Retina (tissue), 1 donor: ENCODE measurements at places on chromosomes 16 and 17.

DNA sequence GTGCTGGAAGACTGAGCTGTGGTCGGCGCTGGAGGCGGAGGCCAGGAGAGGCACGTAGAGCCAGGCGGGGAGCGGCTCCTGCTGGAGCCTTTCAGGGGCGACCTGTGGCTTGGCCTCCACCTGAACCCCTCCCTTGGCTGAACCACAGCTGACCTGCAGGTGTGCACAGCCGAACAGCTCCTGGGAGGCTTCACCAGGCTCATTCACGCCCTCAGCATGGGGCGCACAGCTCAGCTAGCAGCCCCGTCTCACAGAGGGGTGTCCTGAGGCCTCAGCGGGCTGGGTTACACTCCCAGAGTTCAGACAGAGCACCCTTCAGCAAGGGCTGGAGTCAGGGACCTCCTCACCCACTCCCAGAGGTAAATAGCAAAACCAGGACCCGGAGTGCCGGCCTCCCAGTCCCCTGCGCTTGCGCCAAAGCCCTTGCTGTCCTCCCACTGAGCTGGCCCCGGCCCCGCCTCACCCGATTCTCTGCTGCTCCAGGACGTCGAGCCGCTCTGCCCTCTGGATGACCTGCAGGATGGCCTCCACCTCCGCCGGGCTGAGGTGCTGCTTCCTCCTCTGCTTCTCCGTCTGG, 31.7 kb downstream of the RPH3AL start:
- peak; percentile 75 for DNase-seq

GRCh38 chr16:31507929-31508705, at the start of gene RUSF1:
TSS of gene RUSF1 (minus strand) at chr16:31508391. CDS start at chr16:31508373, 18 bp downstream.
- peak; percentile 94 for DNase-seq

- DNase-seq: no peak
Measured at GRCh38 chr16:80283466-80284392, 257.1 kb upstream of the DYNLRB2 start.

GRCh38 chr16:73692861-73693260, 603.8 kb upstream of the PSMD7 start:
- no peak for DNase-seq

GRCh38 chr17:35892091-35893035, 12.2 kb upstream of the CCL5 start:
- no peak for DNase-seq

GRCh38 chr16:87369796-87370719, 13.5 kb downstream of the FBXO31 start:
- DNase-seq: no peak

DNA sequence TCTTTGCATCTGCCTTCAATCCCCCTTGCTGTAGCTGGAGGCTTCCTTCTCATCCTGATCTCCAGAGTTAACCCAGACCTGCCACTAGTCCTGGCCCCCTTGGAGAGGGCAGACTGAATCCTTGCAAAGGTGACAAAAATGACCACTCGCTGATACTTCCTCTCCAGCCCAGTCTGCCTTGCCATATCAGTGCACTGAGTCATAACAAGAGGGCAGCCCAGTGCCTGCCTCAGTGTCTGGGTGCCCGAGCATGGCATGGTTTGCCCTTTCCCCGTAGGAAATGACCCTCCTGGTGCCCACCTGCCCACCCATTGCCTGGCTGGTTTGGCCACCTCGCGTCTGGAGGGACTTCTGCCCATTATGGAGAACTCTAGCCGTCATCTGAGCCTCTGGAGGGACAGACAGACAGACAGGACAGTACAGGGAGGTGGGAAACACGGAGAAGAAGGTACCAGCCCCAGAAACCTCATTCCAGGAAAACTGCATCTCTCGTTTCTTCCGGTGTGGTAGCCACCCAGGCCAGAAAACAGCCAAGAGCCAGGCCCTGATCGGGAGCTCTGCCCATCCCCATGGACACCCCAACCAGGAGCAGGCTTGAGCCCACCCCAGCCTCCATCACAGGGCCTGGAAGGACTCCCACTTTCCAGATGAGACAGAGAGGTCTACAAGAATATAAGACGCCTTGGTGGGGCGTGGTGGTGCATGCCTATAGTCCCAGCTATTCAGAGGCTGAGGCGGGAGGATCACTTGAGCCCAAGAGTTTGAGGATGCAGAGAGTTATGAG, 71.5 kb downstream of the SCNN1B start:
- DNase-seq: no peak

GRCh38 chr16:85004587-85005205, 6.6 kb downstream of the ZDHHC7 start:
- no peak for DNase-seq

- DNase-seq: no peak
Measured at GRCh38 chr17:38728290-38728831, 1.8 kb upstream of the CISD3 start.

- DNase-seq: no peak
Measured at GRCh38 chr16:75202069-75202590, 4.8 kb downstream of the CTRB2 start.

DNA sequence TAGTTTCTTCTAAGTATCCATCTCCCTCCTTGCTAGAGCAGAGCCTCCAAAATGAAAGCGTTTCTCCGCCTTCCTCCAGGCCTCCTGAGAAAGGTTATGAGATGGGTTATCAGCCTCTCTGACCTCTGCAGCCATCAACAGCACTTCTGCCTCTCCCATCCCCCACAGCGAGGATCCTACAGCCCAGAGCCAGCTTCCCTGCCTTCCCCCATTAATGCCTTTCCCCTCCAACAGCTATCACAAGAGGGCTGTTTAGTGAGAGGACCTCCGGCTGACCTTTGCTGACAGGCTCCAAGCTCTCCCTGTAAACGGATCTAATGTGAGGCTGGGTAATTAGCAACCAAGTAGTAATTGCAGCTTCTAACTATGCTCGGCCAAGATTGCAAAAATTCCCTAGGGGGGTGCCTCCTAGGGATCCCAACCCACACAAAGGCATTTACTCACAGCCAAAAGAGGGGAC, 55.8 kb downstream of the ZFHX3 start:
- peak; percentile 78 for DNase-seq

- no peak for DNase-seq
Measured at GRCh38 chr17:10032118-10032852, 127.2 kb upstream of the RCVRN start.

GRCh38 chr17:48330887-48331286, 99.1 kb downstream of the SKAP1 start:
- no peak for DNase-seq

- DNase-seq: peak; percentile 86
Measured at GRCh38 chr17:35265566-35266141, 22.8 kb downstream of the SLFN5 start.

- DNase-seq: no peak
Measured at GRCh38 chr17:31579265-31579664, 187.8 kb downstream of the RAB11FIP4 start.

GRCh38 chr17:64689106-64689505, 27.0 kb upstream of the SMURF2 start:
- no peak for DNase-seq

DNA sequence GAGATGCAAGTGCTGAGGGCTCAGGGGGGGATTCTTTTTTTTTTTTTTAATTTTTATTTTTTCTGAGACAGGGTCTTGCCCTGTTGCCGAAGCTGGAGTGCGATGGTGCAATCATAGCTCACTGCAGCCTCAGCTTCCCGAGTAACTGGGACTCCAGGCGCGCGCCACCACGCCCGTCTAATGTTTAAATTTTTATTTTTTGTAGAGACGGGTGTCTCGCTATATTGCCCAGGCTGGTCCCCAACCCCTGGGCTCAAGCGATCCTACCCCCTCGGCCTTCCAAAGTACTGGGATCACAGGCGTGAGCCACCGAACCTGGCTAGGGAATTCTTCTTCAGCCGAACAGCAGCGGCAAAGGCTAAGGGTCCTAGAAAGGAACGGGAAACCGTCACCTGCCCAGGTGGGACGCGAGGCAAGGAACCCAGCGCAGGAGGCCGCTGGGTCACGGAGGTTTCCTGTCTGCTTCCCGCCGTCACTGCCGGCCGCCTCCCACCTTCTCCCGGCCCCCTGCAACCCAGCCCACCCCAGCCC, 13.3 kb upstream of the OR1F1 start:
- DNase-seq: no peak

DNA sequence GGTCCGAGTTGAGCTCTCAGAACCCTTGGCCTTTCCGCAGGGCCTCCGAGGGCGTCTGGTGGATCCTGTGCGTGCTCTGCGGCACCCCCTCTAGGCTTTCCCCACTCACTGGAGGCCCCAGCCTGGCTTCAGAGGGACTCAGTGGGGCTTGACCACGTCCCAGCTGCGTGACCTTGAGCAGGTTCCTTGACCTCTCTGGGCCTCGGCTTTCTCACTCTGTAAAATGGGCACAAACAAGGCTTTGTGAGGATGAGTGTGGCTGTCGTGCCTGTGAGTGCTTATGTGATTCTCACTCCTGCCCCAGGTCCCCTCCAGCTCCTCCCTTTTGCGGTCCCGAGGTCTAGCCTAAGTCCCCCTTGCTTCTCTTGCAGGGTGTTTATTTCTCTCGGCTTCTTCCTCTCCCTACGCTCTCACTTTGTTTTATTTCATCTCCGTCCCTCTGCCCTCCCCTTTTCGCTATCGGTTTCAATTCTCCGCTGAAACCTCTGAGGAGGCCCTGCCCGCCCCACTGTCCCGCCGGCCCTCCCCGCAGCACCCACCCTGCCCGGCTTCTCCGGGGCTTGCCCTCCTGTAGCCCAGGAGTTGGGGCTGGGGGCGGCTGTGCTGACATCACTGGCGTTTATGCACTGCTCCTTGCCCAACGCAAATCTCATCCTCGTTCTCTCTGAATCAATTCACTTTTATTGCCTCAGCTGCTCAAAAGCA, 82.3 kb upstream of the CBX4 start:
- DNase-seq: no peak

DNA sequence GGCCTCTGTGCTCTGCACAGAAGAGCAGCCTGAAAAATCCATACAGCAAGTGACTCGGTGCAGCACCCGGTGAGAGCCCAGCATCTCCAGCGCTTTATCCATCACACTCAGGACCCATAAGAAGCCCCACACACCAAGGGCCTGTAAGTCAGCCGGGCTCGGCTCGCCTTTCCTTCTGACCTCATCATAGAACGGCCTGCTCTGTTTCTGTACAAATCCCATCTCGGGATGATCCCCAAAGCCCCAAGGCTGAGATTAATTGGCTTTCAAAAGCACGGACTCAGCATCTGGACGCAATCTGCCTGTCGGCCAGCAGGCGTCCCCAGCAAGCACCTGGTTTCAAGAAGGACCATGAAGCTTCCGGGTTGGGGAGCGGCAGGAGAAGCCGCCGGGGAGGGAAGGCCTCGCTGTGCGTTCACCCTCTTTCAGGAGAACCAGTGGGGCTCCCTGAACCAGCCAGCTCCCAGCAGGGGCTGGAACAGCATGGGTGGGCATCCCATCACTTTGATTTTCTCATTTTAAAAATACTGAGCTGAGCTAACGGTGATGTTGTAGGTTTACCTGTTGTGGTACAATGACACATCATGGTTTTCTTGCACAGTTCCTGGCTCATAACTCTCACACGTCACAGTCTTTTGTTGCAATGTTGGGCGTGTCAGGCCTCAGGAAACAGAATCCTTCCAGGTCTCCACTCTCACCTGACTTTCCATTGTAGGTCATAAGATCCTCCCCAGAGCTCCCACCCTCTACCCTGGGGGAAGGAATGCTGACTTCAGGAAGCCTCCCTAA, 6.7 kb downstream of the CCDC57 start:
- DNase-seq: peak; percentile 89

- no peak for DNase-seq
Measured at GRCh38 chr17:33637534-33637933, 344.4 kb upstream of the ASIC2 start.

- no peak for DNase-seq
Measured at GRCh38 chr16:10265770-10266615, 83.8 kb upstream of the GRIN2A start.

DNA sequence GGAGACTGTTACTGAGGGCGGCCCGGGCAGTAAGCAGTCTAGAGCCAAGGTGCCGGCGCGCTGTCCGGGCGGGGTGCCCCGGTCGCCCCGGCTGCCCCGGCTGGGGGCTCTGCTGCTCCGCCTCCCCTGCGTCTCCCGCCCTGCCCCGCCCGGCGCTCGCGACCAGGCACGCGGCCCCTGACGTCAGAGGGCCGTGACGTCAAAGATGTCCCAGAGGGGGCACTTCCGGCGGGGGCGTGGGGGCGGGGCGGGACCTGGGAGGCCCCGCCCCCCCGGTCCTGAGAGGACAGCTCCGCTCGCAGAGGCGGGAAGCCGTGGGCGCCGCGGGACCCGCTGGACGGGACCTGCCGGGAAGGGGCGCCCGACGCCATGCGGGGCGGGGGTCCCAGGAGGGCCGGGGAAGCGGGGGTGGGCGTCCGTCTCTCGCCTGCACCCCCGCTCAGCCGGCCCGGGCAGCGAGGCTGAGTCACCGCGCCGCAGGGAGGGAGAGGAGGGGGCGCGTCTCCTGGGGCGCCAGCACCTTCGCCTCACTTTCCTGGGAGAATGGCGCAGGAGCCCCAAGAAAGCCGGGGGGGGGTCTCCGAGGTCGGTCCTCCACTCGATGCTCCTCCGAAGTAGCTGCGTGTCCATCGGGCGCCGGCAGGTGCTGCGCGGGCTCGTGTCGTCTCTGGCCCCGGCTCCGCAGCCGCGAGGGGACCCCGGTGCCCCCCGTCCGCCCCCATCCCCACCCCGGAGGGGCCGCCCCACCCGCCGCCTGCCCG, 4.4 kb upstream of the HIC1 start:
- peak; percentile 60 for DNase-seq

DNA sequence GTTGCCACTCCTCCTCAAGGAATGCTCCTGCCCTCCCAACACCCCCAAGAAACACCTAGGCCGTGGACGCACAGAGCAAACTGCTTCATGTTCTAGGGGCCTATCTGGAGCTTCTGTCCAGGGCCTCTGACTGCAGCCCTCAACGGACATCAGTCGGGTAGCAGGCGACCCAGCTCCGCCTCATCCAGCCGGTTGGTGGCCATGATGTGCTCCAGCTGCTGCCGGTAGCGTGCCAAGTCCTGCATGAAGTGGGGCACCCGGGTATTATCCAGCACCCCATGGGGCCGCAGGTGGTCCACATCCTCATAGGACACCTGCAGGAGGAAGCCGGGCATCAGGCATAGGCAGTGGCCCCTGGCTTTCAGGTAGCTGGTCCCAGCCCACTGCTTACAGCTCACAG, 6.3 kb downstream of the NOL3 start:
- DNase-seq: no peak

- no peak for DNase-seq
Measured at GRCh38 chr16:67186550-67186950, 2.8 kb upstream of the MATCAP1 start.

DNA sequence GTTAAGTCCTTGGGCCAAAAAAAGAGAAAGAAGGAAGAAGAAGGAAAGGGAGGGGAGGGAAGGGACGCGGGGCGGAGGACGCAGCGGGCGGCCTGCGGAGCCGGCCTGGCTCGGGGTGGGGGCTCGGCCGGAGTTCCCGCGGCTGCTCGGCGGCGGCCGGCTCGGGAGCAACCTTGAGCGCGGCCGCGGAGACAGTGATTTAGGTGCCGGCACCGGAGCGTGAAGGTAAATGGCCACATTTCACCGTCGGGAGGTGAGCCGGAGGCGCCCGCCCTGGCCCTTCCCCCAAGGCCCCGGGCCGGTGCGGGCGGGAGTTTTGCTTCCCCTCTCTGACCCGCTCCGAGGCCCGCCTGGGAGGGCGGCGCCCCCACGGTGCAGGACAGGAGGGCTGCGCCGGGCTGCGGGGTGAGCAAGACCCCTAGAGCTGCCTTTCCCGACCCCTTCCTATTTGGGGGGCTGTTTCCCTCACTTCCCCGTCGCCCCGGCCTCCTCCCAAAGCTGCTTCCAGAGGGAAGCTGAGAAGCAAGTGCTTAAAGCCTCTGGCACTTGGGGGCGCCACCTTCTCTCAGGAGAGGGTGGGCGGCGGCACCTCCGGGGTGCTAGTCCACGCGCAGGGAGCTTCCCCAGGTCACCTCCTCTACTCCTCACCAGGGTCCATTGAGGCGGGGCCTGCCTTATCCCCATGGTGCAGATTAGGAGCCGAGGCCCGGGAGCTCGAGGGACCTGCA, 56.5 kb downstream of the MRM1 start:
- DNase-seq: peak; percentile 56
